ENCODE measurements at places on chromosomes 7 and 10.

- no peak for DNase-seq
Measured at GRCh38 chr10:649445-649797, 40.0 kb downstream of the DIP2C start.

DNA sequence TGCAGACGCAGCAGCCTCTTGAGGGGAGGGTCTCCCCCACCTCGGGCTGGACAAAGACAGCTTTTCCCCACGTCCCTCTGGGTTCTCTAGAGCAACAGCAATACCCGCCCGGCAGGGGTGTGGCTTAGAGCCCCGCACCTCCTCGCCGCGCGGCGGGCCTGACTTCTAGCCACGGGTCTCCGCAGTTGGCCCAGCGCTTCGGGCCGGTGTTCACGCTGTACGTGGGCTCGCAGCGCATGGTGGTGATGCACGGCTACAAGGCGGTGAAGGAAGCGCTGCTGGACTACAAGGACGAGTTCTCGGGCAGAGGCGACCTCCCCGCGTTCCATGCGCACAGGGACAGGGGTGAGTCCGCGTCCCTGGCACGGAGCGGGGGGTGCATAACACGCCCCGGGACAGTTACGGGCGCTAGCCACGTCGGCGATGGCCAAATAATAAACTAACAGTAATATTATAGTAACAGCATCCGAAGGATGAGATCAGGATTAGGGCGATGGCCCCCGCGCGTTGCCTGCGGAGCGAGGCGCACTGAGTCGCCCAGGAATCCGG lies 1.2 kb downstream of the CYP2E1 start:
- DNase-seq = no peak

DNA sequence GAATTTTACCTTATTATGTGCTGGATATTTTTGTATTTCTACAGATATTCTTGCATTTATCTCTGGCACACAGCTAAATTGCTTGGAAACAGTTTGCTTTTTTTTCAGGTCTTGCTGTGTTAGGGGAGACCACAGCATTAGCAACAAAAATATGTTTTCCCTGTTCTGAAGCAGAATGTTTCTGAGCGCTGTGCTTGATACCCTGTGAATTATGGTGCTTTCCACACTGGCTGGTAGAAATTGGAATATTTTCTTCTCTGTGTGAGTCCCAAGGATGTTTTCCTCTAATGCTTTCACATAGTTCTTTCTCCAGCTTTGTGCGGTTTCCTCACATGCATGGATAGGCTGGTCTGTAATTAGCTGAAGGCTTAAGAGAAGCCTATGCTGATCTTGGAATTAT lies 651.6 kb upstream of the IGFBP3 start:
- no peak for DNase-seq

- no peak for DNase-seq
Measured at GRCh38 chr10:127418536-127419168, 130.5 kb upstream of the NPS start.

- no peak for DNase-seq
Measured at GRCh38 chr10:24430591-24430990, 221.7 kb downstream of the KIAA1217 start.

DNA sequence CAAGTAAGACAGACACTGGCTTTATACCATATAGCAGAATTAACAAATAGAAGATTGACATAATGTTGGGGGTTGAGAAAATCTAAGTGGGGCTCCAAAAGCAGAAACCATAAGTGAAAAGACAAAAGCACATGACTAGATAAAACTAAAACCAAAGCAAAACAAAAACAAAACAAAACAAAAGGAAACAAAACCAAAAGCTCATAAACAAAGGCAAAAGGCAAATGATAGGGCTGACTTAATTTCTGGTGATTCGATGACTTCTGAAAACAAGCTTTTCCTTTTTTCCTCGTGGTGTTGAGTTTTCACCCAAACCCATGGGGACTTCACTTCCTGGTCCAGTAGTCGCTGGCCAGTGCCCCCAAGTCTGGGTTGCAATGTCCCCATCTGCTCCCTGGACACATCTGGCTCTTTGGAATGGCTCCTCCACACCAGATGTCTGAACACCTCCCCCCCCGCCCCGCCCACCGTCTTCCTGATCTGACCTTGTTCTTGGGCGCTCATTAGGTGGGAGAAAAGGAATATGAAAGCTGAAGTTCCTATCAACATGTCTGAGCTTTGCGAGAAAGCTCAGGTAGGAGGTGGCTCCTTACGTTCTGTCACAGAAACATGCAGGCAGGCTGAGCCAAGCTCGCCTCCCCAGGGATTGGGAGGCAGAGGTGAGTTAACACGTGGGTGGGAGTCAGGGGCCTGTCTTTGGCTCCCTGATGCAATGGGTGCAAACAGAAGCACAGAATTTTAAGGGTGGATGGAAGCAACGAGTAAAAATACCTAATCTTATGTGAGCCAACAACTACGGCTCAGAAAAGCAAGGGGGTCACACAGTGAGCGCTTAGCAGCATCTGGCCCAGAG lies 121.0 kb downstream of the NEURL1 start:
- no peak for DNase-seq

GRCh38 chr10:4353964-4354363 lies 472.0 kb upstream of the AKR1E2 start:
- DNase-seq = no peak

- DNase-seq = peak; percentile 9
Measured at GRCh38 chr10:4131407-4132215, 346.6 kb upstream of the KLF6 start.

GRCh38 chr7:21616796-21617436 lies 74.1 kb downstream of the DNAH11 start:
- peak; percentile 24 for DNase-seq

- no peak for DNase-seq
Measured at GRCh38 chr10:11693376-11693775, 48.8 kb upstream of the ECHDC3 start.

DNA sequence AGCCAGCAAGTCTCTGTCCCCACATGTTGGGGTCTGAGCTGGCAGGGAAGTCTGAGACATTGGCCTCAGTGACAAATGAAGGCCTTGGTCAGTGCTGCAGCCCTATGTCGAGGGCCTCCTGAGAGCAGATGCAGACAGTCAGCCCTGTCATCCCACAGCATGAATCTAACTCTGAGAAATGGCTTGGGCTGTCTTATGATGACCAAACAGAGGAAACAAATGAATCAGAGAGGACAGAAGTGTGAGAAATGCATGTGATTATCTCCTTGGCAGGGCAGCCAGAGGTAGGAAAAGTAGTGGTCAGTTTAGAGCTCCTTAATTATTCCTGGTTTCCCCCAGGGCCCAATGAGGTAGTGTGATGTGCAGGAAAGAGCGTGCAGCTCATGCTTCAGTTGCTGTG lies 287.6 kb downstream of the SORCS3 start:
- DNase-seq = no peak

GRCh38 chr7:80764132-80764531 lies 125.7 kb downstream of the CD36 start:
- no peak for DNase-seq

GRCh38 chr7:130410868-130411541 lies 29.8 kb downstream of the CEP41 start:
- no peak for DNase-seq

- DNase-seq = no peak
Measured at GRCh38 chr7:106114716-106115383, 2.7 kb upstream of the SYPL1 start.
